ENCODE measurements at places on chromosomes 6 and 20.

DNA sequence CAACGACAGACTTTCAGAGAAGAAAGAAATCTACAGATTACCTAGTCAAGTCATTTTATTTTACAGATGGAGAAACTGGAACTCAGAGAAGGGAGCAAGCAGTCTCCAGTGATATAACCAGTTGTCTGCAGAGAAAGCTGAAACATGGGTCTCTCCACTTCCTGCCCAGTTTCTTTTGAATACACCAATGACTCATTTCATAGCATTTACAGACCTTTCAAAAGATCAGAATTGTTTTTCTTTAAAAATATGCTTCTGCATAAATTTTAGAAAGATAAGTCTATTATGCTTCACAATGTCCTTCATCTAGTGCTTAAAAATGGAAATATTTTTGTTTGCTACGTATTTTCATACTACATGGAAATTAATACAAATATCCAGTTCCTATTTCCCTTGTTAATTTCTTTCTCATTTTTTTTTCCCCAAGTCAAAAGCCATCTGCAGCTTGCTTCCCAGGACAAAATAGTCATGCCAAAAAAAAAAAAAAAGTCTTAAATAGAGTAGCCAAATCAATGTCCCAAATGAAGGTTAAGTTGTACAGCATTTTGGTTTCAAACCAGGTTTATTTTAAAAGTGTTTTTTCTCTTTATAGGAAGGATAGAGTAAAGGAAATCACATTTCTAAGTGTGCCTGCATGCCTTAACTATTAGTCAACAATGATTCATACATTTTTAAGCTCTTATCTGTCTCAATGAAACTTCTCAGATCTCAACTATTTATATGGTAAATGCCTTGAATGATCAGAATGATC lies 36.9 kb downstream of the ARHGAP18 start:
- peak; percentile 60 for DNase-seq

DNA sequence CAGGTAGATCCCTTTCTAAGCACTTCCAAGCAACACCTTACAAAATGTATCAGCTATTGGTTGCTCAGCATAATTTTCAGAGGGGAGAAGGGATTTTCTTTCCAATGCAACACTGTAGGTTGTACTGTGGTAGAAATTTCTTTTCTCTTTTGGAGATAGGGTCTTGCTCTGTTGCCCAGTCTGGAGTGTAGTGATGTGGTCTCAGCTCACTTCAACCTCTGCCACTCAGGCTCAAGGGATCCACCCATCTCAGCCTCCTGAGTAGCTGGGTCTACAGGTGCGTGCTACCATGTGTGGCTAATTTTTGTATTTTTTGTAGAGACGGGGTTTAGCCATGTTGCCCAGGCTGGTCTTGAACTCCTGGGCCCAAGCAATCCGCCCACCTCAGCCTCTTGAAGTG lies 16.3 kb downstream of the RAD21L1 start:
- no peak for DNase-seq

- no peak for DNase-seq
Measured at GRCh38 chr20:8652396-8652795, 416.5 kb upstream of the PLCB4 start.

- DNase-seq: peak; percentile 60
Measured at GRCh38 chr20:41617059-41617901, 897 bp downstream of the CHD6 start.

- DNase-seq: peak; percentile 59
Measured at GRCh38 chr6:26420688-26421171, 18.7 kb downstream of the BTN3A1 start.

DNA sequence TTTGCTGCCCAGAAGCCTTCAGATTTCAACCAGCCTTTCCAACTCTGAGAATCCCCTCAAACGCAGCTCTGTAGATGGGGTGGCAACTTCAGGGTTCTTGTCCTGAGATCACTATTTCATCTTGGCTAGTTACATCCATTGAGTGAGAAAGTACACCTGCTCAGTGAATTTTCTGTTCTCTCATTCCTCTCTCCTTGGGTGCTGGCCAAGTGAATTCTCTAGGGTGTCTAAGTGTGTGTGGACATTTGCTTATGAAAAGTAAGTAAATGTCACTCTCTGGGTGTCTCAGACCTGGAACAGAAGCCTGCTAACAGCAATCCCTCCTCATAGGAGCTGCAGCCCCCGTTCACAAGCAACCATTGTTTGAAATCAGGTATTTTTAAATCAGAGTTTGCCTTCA lies 3.8 kb downstream of the RIN2 start:
- no peak for DNase-seq

- no peak for DNase-seq
Measured at GRCh38 chr6:1774226-1774915, 164.7 kb downstream of the FOXC1 start.

GRCh38 chr6:14882394-14883026 lies 363.4 kb upstream of the JARID2 start:
- no peak for DNase-seq

DNA sequence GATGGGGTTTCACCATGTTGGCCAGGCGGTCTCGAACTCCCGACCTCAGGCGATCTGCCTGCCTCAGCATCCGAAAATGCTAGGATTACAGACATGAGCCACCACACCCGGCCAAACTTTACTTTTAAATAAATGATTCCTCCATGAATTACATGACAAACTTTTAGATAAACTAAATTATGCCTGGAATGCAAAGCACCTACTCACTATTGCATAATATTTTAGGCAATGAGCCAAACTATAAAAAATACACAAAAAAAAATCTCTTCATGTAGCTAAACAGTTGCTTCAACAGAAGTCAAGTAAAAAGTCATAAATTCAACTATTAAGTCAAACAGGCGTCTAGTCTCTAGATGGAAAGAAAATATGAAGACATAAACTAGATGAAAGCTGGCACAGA lies 56.5 kb downstream of the PTPRK start:
- no peak for DNase-seq

DNA sequence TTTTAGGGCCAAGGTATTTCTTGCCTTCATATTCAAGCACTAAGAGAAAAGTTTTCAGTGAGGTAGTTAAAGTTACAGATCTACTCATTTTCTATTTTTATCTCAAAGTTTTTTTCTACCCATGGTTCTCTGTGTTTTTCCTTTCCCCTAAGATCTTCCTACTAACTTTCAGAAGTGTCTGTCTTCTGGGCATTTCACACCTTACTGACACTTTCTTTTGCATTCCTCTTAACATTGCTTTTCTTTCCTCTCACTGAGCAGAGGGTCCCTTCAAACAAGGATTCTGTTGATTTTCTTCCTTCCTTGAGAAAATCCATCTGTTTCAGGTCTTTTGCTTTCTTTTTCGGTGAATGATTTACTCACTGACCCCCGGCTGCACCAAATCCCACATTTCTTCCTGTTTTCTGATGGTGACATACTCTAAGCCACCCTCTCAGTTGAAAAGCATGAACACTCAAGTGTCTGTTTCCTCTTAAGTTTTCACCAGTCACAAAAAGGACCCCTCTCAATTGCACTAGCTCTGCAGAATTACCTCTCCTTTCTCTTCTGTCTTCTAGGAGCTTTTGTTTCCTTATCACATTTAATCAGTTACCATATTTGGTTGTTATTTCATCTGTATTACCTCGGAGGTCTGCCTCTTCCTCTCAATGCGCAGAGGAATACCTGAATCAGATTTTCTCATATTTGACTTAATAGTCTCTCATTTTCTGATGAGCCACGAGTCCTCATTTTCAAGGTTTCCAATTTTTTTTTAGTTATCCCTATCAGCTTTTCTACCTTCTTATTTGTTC lies 73.5 kb upstream of the RNF217 start:
- DNase-seq: peak; percentile 11

DNA sequence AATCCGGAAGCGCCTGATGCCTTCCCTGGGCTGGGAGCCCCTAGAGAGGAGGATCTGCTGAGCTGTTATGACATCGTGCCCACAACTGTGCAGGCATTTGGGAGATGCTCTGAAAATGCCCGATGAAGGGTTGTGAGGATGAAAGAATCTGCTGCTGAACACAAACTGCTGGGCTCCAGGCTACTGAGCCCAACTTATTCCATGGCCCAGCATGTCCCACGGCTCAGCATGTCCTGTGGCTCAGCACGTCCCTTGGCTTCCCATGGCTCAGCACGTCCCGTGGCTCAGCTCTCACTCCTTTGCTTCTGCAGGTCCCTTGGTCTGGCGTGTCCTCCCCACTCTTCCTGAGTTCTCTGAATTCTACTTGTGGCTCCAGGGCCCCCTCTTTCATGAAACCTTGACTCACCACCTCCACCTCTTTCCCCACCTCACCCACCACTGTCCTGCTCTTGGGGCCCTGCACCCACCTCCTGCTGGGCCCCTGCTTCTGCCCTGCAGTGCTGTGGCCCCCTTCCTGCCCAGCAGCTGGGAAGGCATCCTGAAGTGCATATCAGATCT lies 80.4 kb downstream of the PHACTR3 start:
- DNase-seq: no peak

DNA sequence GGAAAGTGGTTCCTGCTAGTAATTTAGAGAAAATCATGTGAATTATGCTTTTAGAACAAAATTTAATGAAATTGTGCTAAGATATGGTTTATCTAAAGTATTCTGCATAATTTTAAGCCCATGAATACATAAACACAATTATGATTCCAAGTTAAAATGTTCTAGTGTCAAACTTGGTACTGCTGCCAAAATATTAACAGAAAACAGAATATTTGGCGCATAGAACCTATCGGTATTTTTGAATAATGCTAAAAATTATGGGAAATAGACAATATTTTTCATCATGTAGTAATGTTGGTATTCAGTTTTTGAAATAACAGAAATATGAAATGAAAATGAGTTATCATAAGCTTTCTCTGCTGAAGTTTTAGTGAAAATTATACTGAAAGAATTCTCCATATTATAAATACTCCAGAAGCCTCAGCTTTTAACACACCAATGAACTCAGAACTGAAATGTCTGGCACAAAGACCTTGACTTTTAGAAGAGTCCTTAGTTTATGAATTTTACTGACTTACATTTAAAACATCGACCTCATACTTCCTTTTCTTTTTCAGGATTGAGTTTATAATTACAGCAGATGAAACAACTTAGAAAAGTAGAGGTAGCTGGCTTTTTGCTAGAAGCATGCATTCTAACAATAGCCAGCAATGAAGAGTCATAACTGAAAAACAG lies 1192.3 kb upstream of the GJE1 start:
- DNase-seq: no peak

- DNase-seq: peak; percentile 13
Measured at GRCh38 chr20:41232973-41233926, 84.3 kb downstream of the ZHX3 start.

DNA sequence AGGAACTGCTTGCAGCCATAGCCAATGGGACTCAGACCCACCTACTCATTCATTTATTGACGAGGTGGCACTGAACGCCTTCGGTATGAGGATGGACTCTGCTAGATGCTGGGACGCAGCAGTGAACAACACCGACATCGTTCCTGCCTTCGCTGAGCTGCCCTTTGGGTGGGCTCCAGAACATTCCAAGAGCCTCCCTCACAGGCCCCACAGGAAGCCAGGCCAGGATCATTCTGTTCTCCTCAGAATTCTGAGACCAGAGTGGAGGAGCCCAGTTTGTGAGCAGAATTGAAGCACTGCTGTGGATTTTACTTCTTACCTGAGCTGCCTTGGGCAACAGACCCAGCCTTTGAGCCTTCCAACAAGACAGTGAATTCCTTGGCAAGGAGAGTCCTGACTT lies 82.1 kb downstream of the KCNB1 start:
- no peak for DNase-seq

DNA sequence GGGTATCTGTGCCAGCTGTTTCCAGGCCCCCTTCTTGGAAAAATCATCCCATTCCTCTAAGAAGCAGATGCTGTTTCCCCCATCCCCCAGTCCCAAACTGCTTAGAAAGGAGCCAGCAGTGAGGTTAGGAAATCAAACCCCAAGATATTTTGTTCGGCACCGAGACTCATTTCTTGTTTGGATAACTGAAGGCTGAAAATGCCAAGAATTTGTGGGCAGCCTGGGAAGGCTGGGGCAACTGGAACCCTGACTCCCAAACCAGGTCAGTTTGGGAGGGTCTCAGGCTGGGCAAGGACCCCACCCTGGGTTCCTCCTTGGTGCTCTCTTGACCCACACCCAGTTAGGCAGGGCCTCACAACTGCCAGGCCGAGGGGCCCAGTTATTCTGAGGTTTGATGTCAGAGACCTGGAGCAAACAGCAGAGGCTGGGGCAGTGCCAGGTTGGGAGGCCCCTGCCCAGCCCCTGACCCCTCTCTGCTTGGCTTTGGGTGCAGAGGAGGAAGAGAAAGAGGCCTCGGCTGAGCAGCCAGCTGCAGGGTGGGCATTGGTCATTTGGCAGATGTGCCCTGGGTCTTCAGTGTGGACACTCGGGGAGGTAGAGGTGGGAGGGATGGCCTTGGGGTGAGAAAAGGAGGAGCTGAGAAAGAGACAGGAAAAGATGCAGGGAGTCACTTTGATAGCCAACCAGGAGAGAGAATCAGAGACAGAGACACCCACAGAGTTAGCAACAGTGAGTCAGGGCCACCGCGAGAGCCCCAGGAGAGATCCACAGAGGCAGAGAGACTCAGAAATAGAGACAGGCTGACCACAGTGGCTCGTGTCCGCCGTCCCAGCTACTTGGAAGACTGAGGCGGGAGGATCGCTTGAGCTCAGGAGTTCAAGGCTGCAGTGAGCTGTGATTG lies 5.0 kb downstream of the ANGPT4 start:
- DNase-seq: no peak
